Stimulated activated CD4-positive, alpha-beta T cell treated with anti-CD3 and anti-CD28 coated beads, TNF-alpha, amount 100 ng/mL, for 1 hour (primary cell): ENCODE measurements at places on chromosomes 6 and 20.
A peak's percentile ranks its signal among the peaks of the same experiment; 100 is the strongest.

- no peak for DNase-seq
These were observed 214.0 kb downstream of the WDR27 start for GRCh38 chr6:169487579-169488436.

DNA sequence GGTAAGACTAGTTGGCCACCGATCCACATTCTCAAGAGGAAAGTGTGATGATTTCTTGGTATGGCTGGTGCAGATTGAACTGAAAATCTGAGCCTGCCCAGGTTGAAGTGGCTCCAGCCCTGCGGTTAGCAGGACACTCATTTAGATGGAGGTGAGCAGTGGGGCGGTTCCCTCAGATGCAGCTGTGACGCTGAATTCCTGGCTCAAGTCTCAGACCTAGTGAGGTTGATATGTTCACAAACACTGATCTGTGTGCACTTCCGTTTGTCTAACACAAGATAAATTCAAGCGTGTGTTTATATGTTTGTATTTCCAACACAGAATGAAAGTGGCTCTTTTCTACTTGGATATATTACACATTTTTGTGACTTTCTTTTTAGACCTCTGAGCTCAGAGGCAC lies 83.4 kb upstream of the FRMD1 start:
- no peak for DNase-seq

DNA sequence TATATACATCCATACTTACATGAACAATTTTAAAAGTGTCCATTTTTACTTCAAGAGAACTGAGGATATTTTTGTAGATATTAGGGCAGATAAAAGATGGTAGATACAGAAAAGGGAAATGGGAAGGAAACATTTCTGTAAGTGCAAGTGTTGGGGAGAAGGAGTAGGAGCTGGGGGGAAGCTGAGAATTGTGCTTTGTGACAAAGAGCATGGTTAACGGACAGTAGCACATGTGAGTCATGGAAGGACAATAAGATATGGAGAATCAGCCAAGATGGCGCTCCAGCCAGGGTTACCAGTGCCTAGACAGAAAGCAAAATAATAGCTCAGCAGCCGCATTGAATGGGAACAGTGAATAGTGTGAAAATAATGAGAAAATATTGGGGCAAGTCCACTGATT lies 12.7 kb upstream of the HLA-DRB1 start:
- DNase-seq: no peak

- DNase-seq: no peak
These were observed 14.1 kb downstream of the OSBPL2 start for GRCh38 chr20:62252342-62252966.

DNA sequence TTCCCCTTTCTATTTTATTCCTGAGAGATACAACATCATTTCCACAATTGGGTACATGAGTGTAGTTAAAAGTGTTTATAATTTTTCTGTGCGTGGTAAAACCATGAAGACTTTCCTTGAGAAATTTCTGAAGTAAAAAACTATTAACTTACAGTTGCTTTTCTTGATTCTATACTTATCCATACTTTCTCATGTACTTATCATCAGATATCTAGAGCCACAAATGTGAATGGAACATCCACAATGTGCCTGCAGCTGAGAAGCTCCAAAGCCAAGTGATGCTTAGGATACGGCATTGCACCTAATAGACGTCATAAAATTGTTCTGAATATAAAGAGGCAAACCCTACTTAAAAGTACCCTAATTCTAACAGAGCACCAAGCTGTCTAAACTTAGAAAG lies 2.9 kb downstream of the FILIP1 start:
- DNase-seq: no peak

- no peak for DNase-seq
These were observed 30.4 kb downstream of the BFSP1 start for GRCh38 chr20:17500826-17501225.

DNA sequence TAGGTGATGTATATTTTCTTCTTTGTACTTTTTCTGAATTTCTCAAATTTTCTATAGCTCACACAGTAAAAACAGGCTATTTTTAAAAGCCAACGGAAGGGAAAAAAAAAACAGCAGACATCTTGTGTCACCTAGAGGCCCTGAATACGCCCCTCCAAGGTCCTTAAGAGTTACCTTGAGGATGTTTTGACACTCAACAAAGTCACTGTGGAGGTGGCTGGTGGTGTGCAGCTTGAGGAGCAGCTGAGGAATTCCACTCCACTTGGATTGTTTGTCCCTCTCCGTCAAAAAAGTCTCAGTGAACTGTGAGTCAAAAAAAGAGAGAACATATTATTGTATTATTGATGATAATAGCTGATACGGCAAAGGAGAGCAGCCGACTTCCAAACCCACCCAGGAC lies 14.7 kb downstream of the TRPC4AP start:
- DNase-seq: no peak

DNA sequence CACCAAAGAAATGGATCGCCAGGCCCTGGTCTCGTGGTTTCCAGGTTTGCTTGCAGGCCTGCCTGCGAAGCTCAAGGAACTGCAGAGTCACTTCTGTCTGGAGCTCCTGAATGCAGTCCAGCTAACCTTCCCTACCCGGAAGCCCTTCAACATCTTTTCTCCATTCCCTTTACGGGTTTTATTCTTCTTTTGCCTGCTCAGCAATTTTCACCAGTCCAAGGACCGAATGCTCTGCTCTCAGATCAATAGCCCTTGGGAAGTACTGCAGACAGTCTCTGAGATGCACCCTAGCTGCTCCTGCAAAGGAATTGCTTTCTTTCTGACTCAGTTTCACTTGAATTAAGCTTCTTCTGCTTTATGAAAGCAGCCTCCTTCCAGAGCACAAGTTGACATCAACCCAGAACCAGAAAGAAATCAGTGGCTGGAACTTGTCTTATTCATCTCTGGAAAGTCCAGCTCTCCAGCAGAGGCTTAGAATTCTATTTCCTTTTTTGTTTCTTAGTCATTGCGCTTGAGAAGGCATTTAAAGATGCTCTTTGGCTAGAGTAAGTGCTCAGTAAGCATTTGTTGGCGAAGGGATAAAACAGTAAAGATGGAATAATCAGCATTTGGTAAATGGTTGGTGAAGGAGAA lies 18.7 kb upstream of the YWHAB start:
- DNase-seq: no peak

DNA sequence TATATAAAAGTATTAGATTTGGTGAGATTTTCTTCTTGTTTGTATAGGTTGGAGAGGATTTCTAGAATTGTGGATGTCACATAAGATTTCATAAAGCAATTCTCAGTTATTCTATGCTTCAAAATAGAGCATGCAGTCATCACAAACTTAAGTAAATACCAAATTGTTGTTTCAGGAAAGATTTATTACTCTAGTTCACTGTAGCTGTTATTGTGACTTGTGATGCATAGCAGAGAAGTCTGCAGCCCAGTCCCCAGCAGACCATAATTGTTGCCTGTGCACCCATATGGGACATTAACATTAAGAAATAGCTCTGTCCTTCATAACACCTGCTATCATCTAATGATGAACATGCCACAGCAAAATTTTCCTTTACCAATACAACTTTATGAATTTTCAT lies 228.0 kb upstream of the FAM83B start:
- no peak for DNase-seq

- DNase-seq: no peak
These were observed 71.8 kb upstream of the ZNF184 start for GRCh38 chr6:27544612-27545260.

DNA sequence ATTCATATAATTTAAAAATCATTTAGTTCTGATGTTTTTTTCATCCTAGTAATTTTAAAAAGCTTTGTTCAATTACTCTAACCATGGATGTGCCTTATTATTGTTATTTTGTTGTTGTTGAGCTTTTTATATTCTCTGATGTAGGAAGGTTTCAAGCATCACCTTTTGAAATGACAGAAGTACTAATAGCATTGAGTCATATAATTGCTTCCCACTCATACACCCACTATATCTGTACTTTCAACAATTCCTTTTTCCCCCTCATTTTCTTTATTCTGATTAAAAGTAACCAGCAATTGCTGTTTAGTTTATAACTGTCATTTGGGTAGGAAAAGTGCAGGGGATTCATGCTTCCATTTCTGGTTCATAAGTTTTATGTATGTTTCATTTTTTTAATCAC lies 38.6 kb downstream of the DNAH8 start:
- no peak for DNase-seq

- no peak for DNase-seq
These were observed 215.5 kb upstream of the MCHR2 start for GRCh38 chr6:100209323-100210136.

- no peak for DNase-seq
These were observed 99.5 kb downstream of the FOXC1 start for GRCh38 chr6:1709234-1709641.

- DNase-seq: no peak
These were observed 12.8 kb downstream of the SNX3 start for GRCh38 chr6:108247965-108248536.

DNA sequence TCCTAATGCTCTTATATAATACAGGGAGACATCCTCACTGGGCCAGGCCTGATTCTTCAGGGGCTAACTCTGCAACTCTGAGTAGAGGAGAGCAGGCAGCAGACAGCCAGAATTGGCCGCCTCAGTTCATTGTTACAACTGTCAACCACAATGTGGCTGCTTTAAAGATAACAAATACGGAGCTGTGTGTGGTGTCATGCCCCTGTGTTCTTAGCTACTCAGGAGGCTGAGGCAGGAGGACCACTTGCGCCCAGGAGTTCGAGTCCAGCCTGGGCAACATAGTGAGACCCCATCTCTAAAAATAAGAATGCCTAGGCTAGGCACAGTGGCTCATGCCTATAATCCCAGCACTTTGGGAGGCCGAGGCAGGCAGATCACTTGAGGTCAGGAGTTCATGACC lies 34.3 kb downstream of the CEP250 start:
- DNase-seq: no peak

DNA sequence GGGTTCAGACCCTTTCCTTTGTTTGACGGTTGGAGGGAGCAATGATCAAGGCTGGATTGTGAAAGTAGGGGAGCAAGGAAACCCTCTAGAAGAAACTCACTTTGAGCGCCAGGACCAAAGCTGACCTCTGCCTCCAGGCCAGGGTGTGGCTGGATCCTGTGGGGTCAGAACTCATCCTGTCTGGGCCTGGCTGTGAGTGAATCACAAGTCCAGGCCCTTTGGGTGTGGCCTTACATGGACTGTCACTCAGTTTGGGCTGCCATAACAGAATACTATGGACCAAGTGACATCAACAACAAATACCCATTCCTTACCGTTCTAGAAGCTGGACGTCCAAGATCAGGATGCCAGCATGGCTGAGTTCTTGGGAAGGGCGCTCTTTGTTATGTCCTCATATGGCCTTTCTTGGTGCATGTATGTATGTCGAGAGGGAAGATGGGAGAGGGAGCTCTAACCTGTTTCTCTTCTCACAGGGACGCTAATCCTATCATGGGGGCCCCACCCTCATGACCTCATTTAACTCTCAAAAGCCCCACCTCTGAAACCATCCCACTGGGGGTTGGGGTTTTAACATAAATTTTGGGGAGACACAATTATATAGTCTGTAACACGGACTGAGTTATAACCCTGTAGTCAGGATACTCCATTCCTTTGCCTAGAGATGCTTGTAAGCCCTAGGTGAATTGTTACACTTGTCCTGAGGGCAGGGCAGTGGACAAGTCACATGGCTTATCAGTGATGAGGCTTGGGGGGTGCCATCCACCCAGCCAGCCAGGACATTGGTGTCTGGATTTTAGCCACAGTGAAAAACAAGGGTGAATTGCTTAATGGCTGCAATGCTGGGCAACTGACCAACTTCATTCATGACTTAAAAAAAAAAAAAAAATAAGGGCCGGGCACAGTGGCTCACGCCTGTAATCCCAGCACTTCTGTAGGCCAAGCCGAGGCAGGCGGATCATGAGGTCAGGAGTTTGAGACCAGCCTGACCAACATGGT lies 80.0 kb downstream of the TRMT11 start:
- DNase-seq: no peak

DNA sequence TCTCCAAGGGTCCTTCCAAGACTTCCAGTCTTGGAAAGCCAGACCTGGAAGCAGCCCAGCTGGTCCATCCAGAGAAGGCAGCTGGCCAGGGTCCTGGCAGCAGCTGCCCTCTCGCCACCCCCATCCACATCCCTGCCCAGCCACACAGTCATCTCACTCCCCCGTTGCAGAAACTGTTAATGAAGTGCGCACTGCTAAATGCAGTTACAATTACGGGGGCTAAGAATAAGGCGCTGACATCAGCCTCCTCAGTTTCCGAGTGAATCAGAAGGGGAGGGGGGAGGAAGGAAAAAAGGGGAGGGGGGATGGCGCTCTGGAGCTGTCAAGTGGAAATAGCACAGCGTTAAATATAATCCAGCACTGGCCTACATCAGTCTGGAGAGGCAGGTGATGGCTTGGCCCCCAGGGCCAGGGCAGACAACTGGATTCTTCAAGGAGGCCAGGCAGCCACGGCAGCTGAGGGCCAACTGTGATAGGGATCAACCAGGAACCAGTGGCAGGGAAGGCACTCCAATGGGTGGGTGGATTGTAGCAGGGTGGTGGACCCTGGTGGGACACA lies 6.9 kb downstream of the RIMS4 start:
- DNase-seq: no peak

GRCh38 chr6:131636880-131637792 lies at the start of gene ENPP3:
TSS of gene ENPP3 (plus strand) at chr6:131637302. CDS start at chr6:131637385, 83 bp downstream.
- no peak for DNase-seq

DNA sequence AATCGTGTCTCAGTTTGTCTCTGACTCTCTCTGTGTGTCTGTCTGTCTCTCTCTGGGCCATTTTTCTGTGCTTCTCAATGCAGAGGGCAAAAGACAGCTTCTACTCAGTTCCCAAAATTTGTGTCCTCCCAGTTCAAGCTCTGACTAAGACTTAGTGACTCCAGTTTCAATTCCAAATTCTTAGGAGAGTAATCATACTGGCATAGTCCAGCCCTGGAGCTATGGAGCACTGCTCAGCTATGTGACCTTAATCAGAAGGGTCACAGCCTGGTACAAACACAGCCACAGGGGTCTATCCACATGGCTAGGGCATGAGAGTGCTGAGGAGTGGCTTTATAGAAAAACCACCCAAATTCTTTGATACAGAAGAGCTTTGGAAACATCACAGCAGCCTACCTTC lies 91.9 kb downstream of the FOXF2 start:
- DNase-seq: no peak

DNA sequence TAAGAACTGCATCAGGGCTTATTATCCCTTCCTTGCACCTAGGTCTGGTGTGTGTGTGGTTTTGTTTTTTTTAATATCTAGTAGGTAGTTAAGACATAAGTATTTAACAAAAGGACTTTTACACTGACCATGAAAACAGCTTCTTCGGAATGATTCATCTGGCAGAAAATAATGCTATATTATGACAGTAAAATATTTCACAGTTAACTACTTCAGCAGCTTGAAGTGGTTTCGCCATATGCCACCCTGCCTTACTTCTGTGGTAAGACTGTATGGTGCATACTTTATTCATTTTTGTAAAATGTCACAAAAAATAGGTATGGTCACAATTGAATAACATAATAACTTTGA lies 858 bp upstream of the PTPRK start:
- no peak for DNase-seq

GRCh38 chr6:166381733-166382499 lies 824 bp downstream of the MPC1 start:
- DNase-seq: peak; percentile 54

DNA sequence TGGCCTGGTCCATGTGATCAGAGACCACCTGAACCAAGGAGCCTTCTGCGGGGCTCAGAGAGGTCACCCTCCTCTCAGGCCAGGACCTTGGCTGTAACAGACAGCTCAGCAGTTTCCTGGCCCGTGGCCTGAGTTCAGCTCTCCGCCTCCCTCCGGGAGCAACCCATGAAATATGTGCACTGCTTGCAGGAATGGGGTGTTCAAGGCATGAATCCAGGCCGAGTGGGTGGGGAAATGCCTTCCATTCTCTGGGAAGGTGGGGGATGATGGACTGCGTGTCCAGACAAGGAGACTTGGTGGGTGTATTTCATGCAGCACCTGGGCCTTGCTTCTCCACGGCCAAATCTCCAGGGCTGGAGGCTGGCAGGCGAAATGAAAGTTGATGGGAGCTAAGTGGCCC lies 46.0 kb downstream of the SIRPA start:
- DNase-seq: no peak

- no peak for DNase-seq
These were observed 345.1 kb upstream of the AGPAT4 start for GRCh38 chr6:161618831-161619454.
